Stimulated activated CD4-positive, alpha-beta T cell treated with anti-CD3 and anti-CD28 coated beads, Interleukin-1b, Interleukin-23, amount 100 ng/mL, for 48 hours (primary cell): ENCODE measurements at places on chromosomes 3 and 15.

DNA sequence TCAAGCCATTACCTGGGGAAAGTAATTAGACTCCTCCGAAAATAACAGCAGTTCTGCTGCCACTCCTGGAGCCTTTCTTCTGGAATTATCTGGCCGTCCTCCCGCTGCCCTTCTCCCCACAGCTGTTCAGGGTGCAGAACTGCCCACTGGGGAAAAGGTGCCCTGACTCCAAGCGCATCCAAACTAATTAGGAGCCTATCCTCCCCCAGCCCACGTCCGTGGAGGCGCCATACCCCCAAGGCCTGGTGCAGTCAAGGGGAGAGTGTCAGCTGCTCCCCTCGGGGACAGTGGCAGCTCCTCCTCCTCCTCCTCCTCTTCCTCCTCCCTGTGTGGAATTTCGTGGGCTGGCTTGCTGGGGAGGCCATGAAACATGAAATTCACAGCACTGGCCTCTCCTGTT lies 177.2 kb downstream of the XXYLT1 start:
- DNase-seq: no peak

GRCh38 chr3:105140899-105141367 lies 225.8 kb upstream of the ALCAM start:
- no peak for DNase-seq

- no peak for DNase-seq
Observed at GRCh38 chr15:42011074-42011473, 9.8 kb downstream of the PLA2G4E start.

DNA sequence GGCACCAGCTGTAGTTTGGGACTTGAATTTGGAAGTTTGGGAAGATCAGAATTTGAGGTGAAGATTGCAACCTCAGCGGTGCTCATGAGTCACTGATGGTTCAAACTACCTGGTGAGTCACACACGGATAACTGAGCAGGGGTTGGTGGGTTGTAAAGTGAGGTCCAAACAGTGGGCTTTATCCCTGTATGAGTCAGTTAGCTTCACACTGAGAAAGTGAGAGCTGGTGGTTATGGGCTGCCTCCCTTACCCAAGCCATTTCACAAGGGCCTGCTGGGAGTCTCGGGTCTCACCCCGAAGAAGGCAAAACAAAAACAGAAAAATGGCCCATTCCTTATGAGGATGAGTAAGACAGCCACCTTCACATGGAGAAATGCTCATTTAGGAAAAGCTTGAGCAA lies 77.0 kb downstream of the ITGA11 start:
- DNase-seq: no peak

- DNase-seq: no peak
Observed at GRCh38 chr15:55403531-55403930, 4.6 kb downstream of the CCPG1 start.
